ENCODE measurements at places on chromosomes 7 and 10. TPM values are rescaled to one million over a fixed set of nuclear protein-coding genes. Genes with fewer than 3 reads are reported as not detected.

Gene STRIP2
- 1.00 TPM for total RNA-seq

Gene ITGA8
- total RNA-seq: 10.1 TPM

Gene FGF8
- not detected for total RNA-seq

Gene CRPPA
- total RNA-seq: 2.9 TPM

Gene FAM13C
- total RNA-seq: 10.1 TPM

Gene MOGAT3
- total RNA-seq: 1.1 TPM

Gene OR9A2
- total RNA-seq: not detected

- no peak for DNase-seq
Measured at GRCh38 chr10:119335671-119336353, 128.4 kb downstream of the GRK5 start.

DNA sequence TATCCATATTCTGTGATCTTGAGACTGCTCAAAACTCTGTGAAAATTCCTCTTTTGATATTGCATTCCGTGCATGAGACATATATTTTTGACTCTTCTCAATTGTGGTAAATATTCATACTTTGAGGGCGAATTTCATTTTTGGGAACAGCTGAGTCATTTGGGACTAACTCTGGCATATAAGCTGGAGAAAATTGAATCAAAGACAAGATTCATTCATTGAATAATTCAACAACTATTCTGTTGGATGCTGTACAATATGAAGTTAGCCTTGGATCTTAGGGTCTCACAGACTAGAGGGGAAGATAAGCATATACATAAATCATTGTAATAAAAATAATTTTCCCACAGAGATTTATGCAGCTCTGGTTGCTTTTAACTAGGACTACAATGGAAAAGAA lies 183.2 kb upstream of the NEBL start:
- no peak for DNase-seq

DNA sequence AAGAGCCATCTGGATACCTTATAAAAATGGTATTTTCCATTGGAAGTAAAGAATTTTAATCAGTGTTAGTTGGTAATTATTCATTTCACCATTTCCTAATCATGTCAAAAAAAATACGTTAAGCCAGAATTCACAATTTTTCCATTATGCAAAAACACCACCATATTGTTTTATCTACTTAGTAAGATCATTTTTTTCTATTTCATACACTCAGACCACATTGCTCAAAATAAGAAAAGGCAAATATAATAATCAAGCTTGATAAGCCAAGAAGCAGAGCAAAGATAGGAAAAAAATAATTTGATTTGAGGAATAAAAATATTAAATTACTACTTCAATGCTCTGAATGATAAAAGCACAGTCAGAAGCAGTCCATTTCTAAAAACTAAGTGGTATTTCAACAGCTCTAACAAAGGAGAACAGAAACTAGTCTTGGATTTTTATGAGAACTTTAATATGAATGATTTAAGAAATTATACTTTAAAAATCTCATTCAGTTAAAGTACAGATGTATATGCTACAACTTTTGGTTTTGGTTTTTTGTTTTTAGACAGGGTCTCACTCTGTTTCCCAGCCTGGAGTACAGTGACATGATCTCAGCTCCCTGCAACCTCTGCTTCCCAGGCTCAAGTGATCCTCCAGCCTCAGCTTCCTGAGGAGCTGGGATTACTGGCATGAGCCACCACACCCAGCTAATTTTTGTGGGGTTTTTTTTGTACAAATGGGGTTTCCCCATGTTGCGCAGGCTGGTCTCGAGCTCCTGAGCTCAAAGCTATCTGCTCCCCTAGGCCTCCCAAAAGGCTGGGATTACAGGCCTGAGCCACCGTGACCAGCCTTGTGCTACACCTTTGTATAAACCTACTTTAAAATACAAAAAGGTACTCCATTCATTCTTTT lies 46.6 kb downstream of the LRRN3 start:
- no peak for DNase-seq

- no peak for DNase-seq
Measured at GRCh38 chr10:24205821-24206220, 3.1 kb upstream of the KIAA1217 start.

GRCh38 chr10:20948686-20949327 lies 51.7 kb upstream of the NEBL start:
- DNase-seq: no peak

GRCh38 chr7:2606539-2606936 lies 25.2 kb upstream of the TTYH3 start:
- DNase-seq: no peak

- DNase-seq: no peak
Measured at GRCh38 chr7:158633055-158633956, 45.7 kb upstream of the PTPRN2 start.

DNA sequence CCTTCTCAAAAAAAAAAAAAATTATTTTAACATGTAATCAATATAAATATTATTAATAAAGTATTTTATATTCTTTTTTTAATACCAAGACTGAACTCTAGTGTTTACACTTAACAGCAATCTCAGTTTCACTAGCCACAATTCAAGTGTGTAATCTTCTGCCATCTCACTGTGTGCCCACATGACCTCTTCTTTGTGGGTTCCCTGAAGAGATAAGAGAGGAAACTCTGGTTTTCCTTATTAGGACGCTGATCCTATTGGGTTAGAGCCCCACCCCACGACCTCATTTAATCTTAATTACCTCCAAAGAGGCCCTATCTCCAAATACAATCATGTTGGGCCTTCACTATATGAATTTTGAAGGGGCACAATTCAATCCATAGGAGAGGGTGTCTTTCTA lies 177.6 kb downstream of the STK31 start:
- no peak for DNase-seq

Measured in type B pancreatic cell (in vitro differentiated cells).